Chondrocyte (in vitro differentiated cells): ENCODE measurements at places on chromosomes 12 and 14.

GRCh38 chr12:6507102-6507998 lies 13.4 kb downstream of the NCAPD2 start:
- no peak for DNase-seq

DNA sequence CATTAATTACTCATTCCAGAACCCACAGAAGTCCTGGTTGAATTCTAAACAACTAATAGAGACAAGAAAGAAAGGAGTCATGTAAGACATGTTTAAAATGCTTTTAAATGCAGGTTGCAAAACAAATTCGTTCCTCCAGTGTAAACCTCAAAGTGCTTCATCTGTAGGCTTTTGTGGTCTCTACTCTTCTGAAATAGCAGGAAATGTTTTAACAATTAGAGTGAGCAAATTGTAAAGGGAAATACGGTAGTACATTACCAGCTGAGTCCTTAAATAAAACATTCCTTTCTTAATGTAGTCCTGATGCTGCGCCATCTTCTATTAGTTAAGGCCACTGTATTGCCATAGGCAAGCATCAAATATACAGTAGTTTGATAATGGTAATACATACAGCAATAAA lies 1934.2 kb upstream of the SEL1L start:
- no peak for DNase-seq

DNA sequence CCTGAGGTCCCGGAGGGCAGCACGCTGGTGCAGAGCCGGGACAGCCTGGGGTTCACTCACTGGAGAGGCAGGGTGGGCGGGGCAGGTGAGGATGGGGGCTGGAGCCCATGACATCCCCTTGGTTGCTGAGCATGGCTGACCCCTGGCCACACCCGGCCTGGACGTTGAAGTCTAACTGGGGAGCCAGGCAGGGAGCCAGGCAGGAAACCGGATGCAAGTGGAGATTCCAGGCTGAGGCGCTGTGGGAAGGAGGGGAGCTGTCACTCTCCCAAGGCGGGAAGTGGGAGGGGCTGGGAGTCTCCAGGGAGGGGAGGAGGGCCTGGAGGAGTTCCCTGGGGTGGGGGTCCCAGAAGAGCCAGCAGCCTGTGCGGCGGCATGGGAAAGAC lies 7.7 kb upstream of the INF2 start:
- DNase-seq, result no peak

- no peak for DNase-seq
These were observed 14.3 kb downstream of the YBX3 start for GRCh38 chr12:10708862-10709261.

- DNase-seq, result no peak
These were observed 25.3 kb upstream of the SPTLC2 start for GRCh38 chr14:77641534-77642341.

GRCh38 chr12:114123108-114123507 lies 157.0 kb upstream of the RBM19 start:
- DNase-seq, result no peak

DNA sequence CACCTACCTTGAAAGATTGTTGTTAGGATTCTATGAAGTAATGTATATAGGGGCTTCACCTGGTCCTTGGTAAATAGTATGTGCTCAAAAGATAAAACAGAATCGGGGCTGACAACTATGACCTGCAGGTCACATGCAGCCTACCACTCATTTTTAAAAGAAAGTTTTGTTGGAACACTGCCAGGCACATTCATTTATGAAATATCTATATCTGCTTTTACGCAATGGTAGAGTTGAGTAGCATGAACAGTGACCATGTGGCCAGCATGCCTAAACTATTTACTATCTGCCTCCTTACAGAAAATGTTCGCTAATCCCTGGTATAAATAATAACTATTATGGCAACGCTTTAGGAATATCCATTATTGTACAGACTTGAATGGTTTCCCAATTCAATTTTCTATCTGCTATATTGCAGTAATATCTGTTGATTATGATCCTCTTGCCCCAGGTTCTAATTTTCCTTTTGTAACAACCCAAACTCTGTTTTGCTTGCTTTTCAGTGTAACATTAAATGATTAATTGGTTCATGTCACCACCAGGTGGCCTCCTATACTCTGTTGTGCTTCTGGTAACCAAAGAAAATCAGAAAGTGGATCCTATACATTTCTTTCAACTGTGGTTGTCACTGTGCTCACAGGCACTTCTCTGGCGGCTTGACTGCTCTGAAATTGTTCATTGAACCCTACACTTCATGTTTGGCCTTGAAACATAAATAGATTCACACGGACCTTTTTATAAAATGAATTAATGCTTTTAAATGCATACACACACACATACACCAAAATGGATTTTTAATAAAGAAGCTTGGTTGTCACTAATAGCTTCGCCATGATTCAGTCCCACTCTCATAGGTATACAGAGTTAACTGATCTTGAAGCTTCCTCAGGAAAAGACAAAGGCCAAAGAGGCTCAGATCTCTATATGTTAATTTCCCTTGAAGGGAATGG lies 227.7 kb upstream of the NPAS3 start:
- no peak for DNase-seq

- no peak for DNase-seq
These were observed 124.1 kb downstream of the SSPN start for GRCh38 chr12:26319511-26319910.

- DNase-seq, result no peak
These were observed 45.8 kb upstream of the CORO1C start for GRCh38 chr12:108777156-108777555.

GRCh38 chr14:102854091-102854703 lies 68.3 kb upstream of the AMN start:
- no peak for DNase-seq

DNA sequence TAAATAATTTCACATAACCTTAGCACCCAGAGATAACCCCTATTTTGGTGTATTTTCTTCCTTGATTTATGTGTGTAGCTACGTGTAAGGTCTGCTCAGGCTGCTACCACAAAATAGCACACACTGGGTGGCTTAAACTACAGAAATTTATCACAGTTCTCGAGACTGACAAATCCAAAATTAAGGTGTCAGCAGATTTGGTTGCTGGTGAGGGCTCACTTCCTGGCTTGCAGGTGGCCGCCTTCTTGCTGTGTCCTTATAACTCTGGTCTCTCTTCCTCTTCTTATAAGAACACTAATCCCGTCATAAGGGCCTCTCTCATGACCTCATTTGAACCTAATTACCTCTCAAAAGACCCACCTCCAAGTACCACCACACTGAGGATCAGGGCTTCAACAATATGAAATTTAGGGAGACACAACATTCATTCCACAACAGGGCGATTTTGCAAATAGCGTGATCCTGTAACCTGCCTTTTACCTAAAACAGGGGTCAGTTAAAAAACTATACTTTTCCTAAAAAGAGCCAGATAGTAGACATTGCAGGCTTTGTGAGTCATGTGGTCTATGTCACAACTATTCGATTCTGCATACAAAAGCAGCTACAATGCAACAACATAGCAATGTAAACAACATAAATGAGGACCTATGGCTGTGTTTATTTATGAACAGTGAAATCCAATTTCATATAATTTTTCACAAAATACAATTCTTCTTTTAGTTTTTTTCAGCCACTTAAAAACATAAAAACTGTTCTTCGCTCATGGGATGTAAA lies 371.7 kb downstream of the DPF3 start:
- no peak for DNase-seq

GRCh38 chr12:47777741-47778558 lies 4.9 kb downstream of the SLC48A1 start:
- DNase-seq, result no peak

DNA sequence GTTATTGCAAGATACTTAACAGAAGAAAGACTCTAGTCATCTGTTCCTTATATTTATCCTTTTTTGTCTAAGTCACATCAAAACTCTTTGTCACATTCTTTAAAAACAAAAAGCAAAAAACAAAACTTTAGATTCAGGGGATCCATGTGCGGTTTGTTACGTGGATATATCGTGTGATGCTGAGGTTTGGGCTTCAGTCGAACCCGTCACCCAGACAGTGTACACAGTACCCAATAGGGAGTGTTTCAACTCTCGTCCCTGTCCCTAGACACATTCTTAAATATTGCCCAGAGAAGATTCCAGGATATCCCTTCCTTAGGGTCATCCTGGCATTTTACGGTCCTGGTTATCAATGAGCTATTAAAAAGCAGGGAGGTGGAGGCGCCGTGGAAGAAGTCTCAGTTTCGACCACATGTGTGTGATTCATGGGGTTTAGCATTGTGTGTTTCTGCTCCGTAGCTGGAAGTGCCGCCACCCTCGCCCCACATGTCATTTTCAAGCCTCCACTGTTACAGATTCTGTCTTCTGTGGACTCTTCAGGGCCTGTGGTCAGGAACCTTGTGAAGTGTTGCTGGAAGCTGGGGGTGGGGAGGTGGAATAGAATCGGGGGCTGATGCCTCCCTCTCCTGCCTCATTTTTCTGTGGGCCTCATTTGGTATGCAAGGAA lies 19.9 kb downstream of the CCND2 start:
- no peak for DNase-seq

- DNase-seq, result no peak
These were observed 72.3 kb upstream of the STXBP6 start for GRCh38 chr14:25122211-25122610.

DNA sequence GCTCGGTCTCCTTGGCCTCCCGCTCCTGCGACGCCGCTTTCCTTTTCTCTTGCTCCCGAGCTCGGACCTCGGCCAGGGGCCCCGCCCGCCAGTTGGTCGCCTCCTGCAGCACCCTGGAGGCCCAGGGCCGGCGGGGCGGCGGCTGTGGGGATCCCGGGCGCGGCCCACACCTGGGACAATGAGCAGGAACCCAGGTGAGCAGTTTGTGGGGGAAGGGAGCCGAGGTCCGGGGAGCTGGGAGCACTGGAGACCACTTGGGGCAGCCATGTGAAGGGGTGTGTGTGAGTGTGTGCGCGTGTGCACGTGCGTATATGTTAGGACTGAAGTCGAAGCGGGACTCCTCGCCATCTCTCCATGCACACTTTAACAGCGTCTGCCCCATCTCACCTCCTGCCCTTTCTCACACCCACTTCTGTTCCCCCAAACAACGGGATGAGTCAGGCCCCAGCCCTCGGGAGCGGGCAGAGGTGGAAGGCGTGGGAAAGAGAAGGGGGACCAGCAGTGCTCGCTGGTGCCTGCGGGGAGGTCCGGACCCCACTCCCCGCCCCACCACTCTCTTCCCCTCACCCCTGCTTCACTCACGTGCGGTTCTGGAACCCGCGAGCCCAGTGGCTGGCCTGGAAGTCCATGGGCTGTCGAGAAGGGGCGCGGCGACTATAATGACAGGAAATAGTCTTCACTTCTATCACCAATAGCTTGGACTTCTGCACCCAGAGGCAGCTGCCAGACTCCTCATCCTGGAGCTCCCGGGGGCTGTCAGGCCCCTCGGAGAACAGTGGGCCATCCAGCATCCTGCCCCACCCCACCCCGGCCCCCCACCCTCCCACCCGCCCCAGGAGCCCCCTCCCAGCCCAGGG lies 450 bp downstream of the DDN start:
- no peak for DNase-seq

- no peak for DNase-seq
These were observed 329.4 kb upstream of the TBX3 start for GRCh38 chr12:115013236-115013981.

DNA sequence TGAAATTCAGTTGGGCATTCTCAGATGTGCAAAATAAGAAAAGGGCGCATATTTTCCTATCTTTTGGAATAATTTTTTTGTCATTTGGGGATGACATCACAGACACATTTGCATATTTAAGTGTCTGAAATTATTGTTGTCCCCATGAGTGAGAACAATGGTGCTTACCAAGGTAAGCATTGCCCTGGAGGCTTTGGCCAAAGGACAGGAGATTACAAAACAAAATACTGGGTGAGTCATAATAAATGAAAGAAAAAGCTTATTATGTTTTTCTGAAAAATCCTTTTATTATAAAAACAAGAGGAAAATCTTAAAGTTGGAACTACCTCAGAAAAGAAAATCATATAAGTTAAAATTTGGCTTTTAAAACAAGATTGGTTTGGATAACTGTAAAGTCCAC lies 254.9 kb downstream of the BTG1 start:
- no peak for DNase-seq

GRCh38 chr12:50083301-50083700 lies 1.8 kb upstream of the SMARCD1 start:
- no peak for DNase-seq

- no peak for DNase-seq
These were observed 126.5 kb downstream of the CMAS start for GRCh38 chr12:22172501-22172900.

DNA sequence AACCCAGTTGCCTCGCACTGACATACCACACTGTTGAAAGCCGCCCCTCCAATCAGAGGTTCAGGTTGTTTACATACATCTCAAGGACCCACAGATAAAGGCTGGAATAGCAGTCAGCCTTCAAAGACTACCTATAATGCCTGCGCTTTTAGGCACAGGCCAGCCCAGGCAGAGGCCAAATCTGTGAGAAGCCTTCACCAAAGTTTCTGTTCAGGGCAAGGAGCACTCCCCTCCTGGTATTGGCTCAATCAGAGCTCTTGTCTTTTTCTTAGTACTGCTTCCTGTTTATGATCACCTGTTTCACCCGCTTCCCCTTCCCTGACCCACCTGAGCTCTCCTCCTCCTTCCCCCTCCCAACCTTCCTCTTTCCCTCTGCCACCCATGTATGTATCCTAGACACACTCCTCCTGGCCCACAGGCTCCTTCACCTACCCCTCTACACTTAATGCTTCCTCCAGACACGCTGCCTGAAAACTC lies 34.8 kb downstream of the DUSP16 start:
- DNase-seq, result no peak

GRCh38 chr12:113059071-113059595 lies 2.6 kb downstream of the DTX1 start:
- peak; percentile 2 for DNase-seq

DNA sequence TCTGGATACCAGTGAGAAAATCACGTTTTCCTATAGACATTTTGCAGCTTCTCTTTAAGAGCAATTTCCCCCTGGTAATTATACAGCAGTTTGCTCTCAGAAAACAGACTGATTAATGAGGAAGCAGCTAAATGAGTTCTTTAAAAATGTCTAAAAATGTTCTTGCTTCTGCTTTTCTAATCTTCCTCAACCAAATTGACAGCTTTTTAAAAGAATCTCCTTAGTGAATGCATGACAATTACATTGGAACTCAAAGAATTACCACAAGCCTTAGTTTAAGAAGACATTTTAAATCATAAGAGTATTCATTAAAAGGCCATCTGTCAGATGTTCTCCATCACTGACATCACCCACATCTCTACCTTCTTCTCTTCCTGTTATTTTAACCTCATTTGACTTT lies 135.8 kb upstream of the PLXNC1 start:
- no peak for DNase-seq
